ENCODE measurements at places on chromosomes 4 and X.

GRCh38 chrX:110156167-110156754 lies 153.3 kb downstream of the TMEM164 start:
- no peak for DNase-seq

GRCh38 chr4:141016117-141016798 lies 117.0 kb downstream of the RNF150 start:
- DNase-seq = no peak

GRCh38 chr4:52658641-52659000 lies 480 bp downstream of the USP46 start:
- DNase-seq = no peak

DNA sequence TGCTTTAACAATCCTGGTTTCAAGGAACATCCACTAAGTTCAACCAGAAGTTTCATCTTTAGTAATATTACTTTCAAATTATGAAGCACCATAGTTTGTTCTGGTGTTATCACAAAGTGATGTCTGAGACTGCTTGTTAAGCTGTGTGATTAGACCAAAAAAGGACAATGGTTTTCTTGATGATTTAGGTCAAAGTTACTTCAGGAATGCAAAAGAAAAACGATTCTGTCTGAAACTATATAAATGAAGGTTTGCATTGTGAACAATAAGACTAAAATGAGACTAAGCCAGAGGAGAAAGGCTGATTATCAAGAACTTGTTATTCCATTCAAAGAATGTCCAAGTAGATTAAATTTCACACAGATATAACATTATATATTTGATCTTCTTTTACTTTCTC lies 122.4 kb upstream of the ETNPPL start:
- DNase-seq = no peak

DNA sequence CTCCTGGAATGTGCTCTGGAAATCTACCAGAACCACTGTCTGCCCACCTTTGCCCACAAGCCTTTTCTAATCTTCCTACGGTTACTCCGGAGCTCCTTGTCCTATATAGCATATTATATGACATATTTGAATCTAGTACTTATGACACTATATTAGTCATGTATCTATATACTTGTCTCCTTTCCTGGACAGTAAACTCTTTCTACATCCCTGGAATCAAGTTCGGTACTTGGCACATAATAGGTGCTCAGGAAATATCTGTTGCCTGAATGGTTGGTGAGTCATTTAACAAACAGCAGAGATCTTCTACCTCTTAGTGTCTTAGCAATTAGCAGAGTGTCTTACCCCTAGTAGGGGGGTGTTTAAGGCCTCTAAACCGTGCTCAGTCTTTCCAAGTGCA lies 123.6 kb downstream of the RELL1 start:
- DNase-seq = no peak

GRCh38 chr4:129916991-129917390 lies 821.0 kb downstream of the C4orf33 start:
- no peak for DNase-seq

GRCh38 chr4:168623484-168623883 lies 126.6 kb downstream of the PALLD start:
- DNase-seq = no peak

DNA sequence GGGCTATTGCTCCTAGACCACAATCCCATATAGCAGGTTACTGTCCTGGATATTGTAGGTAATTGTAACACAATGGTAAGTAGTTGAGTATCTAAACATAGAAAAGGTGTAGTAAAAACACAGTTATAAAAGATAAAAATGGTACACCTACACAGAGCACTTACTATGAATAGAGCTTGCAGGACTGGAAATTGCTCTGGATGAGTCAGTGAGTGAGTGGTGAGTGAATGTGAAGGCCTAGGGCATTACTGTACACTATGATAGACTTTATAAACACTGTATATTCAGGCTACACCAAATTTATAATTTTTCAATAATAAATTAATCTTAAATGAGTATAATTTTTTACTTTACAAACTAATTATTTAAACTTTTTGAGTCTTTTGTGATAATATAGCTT lies 425.7 kb downstream of the PABPC4L start:
- DNase-seq = no peak

DNA sequence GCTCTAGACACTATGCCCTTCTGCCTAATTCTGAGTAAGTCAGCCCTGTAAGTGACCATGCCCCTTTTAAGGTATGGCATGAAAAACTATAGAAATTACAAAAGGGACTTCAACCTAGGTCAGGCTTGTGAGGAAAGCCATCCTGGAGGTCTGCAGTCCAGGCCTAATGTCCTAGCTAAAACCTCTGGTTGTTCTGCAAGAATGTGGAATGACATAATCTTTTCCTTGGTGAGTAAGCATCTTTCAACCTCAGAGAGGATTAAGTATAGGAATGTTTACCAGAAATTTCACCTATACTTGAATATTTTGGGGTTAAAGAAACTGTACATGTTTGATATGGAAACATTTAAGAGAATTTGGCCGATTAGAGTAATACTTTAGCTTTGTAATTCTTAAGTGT lies 23.8 kb upstream of the HPSE start:
- DNase-seq = no peak

GRCh38 chrX:131402124-131402811 lies 113.2 kb upstream of the IGSF1 start:
- DNase-seq = no peak

- DNase-seq = no peak
Observed at GRCh38 chr4:1356181-1356998, 9.4 kb downstream of the UVSSA start.

GRCh38 chr4:147362938-147363337 lies 118.0 kb upstream of the EDNRA start:
- no peak for DNase-seq

GRCh38 chr4:154954117-154954516 lies 173.0 kb downstream of the RBM46 start:
- no peak for DNase-seq

DNA sequence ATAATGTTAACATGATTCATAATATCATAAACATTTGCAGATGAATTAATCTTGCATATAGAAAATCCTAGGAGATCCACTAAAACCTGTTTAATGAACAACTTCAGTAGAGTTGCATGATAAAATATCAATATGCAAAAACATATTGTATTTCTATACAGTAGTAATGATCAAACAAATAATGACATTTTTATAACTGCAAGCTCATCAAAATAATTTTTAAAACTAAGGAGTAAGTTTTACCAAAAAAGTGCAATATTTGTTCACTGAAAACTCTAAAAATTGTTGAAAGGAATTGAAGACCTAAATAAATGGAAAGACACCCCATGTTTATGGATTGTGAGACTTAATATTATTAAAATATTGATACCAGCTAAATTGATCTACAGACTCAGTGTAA lies 15.9 kb upstream of the GPRASP2 start:
- DNase-seq = no peak

DNA sequence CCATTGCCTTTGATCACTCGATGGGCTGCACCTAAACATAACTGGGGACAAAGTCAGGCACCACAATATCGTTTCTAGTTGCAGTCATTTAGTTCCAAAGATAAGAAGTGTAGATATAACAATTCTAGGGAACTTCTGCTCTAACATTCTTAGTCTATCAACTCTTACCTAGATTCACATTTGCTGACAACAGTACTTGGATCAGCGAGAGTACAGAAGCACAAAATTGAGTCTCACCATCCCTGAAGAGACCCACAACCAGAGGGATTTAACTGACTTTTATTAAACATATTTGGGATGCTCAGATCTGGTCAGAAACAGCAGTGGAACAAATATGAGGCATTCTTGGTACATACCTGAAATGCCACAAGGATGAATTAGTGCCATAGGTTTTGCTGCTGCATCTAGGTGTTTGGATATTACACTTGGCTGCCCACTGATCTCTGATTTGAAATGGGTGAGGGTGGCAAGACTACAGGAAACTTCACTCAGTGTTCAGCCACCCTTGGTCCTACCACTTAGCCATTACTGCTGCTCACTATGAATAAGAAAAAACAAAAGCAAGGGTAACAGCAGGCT lies 28.9 kb upstream of the HUWE1 start:
- no peak for DNase-seq

DNA sequence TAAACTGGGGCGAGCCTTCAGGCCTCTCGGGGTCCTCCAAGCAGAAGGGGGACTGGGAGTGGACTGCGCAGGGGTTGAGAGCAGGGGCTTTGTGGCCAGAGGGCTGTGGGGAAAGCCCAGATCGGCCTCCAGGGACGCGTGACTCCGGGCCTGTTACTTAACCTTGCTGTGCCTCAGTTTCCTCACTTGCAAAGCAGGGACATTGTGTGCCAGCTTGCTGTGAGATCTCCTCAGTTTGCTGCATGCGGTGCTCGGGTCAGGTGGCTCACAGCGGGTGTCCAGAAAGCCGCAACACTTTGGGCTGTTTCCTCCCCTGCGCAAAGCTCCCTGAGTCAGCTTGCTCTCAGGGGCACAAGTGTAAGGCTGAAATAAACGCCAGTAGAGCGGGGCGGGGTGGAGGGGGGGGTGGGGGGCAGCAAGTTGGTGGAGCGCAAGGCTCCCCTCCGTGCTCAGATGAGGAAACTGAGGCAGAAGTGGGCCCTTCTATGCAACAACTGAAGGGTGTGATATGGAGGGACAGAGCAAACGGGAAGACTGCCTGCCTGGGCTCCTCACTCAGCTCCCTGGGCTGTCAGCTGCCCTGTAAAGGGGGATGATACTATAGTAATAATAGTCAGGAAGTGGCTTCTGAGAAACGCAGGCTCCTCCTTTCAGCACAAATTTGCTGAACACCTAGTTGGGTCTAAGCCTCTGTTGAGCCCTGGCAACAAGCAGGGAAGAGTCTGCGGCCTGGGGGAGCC lies 101.0 kb downstream of the HMX1 start:
- no peak for DNase-seq

All from cortex of kidney (tissue), 1 donor.